ENCODE measurements at places on chromosomes 2 and 18. TPM values are rescaled to one million over a fixed set of nuclear protein-coding genes. Genes with fewer than 3 reads are reported as not detected.

Gene INO80D
- 30.0 TPM for total RNA-seq

Gene INHBB
- 0.74 TPM for total RNA-seq

Gene TMEM198
- 2.0 TPM for total RNA-seq

Gene REEP1
- total RNA-seq, result 21.9 TPM

Gene SCN3A
- total RNA-seq, result 6.1 TPM

Gene NYAP2
- total RNA-seq, result 0.79 TPM

Gene IL1R2
- total RNA-seq, result 0.37 TPM

Gene MYO7B
- total RNA-seq, result 0.11 TPM

Gene DES
- total RNA-seq, result 1,909 TPM

Gene LYPD6B
- 15.2 TPM for total RNA-seq

Gene RUFY4
- not detected for total RNA-seq

Gene DTNA
- total RNA-seq, result 31.7 TPM

Gene GAL3ST2
- not detected for total RNA-seq

Gene FBLN7
- 4.4 TPM for total RNA-seq

Gene FAM161A
- 15.3 TPM for total RNA-seq

Gene CTLA4
- total RNA-seq, result 0.11 TPM

Gene SKOR2
- not detected for total RNA-seq

Gene CCBE1
- total RNA-seq, result 4.2 TPM

Gene SNORC
- 0.48 TPM for total RNA-seq

Gene CD8B2
- total RNA-seq, result 0.37 TPM

Gene WNT6
- total RNA-seq, result 0.16 TPM

Gene GRHL1
- total RNA-seq, result 15.9 TPM

Gene GPAT2
- total RNA-seq, result 1.8 TPM

Gene IL1R1
- 34.9 TPM for total RNA-seq

All from urinary bladder (tissue), 4 donors.